ENCODE measurements at places on chromosomes 3 and 15.

- no peak for DNase-seq
These were observed 16.6 kb upstream of the MRPS22 start for GRCh38 chr3:139327231-139327630.

DNA sequence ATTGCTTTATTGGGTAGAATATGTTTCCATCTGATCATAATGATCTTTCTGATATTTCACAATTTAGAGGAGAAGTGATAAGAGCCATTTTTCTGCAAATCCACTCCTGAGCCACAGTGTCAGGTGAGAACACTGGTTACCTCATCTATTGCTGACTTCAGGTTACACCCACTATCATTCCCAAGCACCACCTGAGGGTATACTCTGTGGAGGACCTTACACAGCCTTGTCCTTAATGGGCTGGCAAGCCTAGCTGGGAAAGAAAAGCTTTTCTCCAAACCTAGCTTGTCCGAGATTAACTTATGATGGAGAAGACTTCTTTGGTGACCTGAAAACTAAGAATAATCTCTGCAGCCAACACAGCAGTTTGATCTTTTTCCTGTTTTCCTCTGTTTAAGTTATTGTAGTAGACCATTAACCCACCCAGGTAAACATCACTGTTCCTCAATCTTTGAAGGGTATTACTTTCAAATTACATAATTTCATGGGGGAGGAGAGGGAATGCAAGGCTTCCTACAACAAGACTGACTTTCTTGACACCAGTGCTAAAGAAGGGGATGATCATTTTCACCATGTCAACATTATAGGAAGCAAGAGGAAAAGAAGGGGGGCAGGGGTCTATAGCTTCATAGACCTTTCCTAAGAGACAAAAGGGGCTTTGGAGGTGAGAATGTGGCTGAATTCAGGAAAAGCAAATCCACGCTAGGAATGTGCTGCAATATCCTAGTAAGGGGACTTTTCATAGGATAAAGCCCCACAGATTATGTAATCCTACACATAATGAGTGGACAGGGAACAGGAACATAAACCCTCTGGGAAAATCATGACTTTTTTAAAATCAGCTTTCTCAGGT, 1.7 kb downstream of the NCEH1 start:
- DNase-seq, result no peak

DNA sequence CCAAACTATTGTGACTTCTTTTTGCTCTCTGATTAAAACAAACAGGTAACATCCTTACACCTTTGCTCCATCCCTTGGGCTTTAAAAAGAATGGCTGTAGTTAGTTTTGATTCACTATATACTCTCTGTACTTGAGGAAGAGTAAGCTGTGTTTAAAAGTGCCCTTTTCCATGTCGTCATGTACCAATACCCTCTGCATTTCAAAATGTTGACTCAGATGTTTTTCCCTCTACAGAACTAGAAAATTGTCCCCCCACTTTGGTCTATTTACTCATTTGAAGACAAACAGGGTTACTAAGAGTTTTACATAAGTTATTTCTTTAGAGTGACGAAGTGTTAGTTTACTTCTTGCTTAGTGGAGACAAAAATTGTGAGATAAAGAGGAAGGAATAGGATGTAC, 62.7 kb downstream of the TASOR start:
- no peak for DNase-seq

- no peak for DNase-seq
These were observed 66.2 kb downstream of the NMNAT3 start for GRCh38 chr3:139611528-139611927.

DNA sequence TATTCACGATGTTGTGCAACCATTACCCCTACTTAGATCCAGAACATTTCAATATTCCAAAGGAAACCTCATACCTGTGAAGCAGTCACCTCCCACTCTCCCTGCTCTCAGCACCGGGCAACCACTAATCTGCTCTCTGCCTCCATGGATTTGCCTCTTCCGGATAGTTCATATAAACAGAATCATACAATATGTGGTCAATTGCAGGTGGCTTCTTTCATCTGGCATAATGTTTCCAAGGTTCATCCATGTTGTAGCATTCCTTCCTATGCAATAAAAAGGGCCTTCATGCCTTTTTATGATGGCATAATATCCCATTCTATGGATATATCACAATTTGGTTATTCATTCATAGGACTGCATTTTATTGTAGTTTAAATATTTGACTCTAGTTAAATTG, 23.9 kb downstream of the CA12 start:
- no peak for DNase-seq

DNA sequence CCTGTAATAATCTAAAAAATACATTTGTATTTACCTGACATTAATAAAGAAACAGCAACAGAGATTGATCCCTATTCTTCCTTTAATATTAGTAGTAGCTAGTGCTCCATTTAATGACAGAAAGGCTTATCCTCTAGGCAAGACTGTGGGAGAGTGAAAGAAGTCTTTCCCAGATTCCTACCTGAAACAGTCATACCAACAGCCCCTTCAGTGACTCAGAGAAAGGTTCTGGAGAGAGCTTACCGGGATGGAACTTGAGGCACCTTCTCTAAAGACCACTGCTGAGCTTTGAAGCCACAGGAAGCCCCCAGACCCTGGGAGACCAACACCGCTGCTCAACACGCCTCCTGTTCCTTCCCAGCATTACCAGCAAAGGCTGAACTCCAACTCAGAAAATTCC, 66.9 kb upstream of the FGF12 start:
- no peak for DNase-seq

GRCh38 chr3:55616803-55617202, 129.7 kb upstream of the WNT5A start:
- peak; percentile 64 for DNase-seq

- DNase-seq, result peak; percentile 39
These were observed 21.9 kb downstream of the GABRA5 start for GRCh38 chr15:26888761-26889160.

GRCh38 chr3:64141476-64141875, 83.8 kb downstream of the PRICKLE2 start:
- DNase-seq, result no peak

DNA sequence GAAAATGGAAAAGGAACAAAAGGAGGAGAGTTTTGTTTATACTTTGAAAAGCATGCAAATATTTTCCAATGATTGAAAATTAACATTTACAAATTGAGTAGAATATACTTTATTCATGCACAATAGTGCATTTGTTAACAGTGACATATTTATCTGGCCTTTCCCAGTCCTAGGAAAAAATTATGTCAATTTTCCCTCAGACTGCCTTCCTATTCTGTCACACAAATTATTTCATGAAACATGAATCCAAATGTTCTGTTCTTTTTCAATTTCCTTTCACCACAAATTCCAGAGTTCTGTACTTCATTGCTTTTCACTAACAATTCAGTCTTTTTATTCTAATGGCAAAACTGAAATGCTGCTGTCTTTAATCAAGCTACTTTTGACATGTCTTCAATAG, 945.1 kb downstream of the ROBO1 start:
- no peak for DNase-seq

DNA sequence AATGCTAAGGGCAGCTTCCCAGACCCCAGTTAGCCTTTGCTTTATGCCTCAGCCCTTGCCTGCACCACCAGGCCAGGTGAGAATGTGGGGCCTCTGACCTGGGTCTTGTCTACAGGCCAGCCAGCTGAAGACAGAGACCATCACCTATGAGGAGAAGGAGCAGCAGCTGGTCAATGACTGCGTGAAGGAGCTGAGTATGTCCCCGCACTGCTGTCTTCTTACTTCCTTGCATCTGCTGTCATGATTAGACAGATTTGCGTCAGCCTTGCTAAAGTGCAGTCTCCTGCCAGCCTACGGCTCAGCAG, 74.6 kb downstream of the CCK start:
- no peak for DNase-seq

GRCh38 chr3:134354612-134355251, 19.5 kb downstream of the AMOTL2 start:
- DNase-seq, result peak; percentile 79

GRCh38 chr3:127233371-127233770, 40.4 kb downstream of the PRR23E start:
- DNase-seq, result peak; percentile 79

- no peak for DNase-seq
These were observed 2.7 kb upstream of the C2CD4A start for GRCh38 chr15:62063825-62064635.

GRCh38 chr3:111723293-111724215, 128.4 kb upstream of the ZBED2 start:
- DNase-seq, result no peak

DNA sequence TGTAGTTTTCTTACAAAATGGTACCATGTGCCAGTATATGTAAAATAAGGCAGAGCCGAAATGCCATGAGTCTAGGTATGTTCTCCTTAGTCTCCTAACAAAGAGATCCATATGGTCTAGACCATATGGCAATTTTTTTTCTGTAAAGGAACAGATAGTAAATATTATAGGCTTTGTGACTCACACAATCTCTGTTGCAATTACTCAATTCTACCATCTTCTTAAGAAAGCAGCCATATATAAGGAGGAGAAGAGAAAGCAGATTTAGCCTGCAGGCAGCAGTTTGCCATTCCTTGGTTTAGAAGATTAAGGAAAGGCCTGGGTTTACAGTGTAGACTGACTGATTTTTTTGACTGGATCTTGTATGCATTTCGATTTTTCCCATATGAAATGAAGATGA, 16.3 kb upstream of the BBX start:
- DNase-seq, result no peak

DNA sequence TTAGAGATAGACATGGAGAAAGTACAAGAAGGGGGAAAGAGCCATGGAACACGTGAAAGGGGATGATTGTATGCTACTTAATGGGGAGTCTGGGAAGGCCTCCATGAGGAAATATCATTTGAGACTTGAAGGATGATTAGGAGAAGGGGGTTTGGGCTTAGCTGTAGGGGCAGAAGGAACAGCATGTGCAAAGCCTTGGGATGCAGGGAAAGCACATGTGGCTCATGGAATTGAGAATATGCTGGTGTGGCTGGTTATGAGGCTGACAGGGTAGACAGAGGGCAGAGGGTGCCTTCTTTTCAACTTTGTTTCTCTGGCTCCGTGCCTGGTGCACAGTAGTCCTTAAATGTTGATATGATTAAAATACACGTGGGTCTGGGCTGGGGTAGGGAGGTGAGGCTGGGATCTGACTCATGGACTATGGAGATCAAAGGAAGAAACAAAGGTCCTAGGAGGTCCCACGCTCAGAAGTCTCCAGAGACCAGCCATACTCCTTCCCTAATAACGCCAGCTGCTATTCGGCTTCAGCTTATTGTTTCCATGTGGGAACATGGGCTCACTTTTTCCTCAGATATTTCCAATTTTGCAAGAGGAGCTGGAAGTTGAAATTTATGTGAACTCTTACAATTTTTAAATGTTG, 1.1 kb downstream of the GTF2E1 start:
- DNase-seq, result no peak

DNA sequence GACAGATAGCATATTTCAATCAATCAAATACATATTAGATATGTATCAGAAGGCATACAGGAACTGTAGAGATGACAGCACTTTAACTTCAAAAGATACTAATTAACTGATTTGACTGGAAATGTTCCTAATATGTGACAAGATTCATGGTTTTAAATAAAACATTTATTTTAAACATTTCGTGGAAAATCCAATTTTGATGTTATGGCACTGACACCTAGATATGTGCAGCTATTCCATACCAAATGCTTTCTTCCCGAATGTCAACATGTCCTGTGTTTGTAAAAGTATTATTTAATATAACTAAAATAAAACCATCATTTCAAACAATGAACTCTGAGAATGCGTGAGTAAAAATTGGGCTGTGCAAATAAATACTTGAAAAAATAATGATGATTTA, 1209.3 kb downstream of the NSUN3 start:
- DNase-seq, result no peak

DNA sequence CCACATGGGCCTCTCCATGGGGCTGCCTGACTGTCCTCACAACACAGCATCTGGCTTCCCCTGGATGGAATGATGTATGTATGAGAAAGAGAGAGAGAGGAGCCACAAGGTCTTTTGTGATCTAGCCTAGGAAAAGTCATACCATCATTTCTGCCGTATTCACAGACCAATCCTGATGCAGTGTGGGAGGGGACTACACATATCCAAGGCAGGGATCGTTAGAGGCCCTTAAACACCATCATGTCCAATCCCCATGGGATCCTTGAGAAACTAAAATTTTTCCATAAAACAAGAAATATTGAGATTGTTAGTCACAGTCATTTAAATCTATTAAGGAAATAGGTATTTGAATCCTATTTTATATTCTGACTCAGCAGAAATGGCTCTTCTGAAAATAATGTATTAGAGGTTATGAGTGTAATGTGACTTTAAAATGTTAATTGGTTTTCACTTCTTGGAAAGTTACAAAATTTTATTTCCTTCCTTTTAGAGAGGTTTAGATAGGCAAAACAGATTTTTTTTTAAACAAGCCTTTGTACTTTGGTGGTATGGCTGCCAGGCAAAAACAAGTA, 65.1 kb upstream of the TSC22D2 start:
- no peak for DNase-seq

- DNase-seq, result no peak
These were observed 320.1 kb upstream of the WNT5A start for GRCh38 chr3:55807210-55807609.

DNA sequence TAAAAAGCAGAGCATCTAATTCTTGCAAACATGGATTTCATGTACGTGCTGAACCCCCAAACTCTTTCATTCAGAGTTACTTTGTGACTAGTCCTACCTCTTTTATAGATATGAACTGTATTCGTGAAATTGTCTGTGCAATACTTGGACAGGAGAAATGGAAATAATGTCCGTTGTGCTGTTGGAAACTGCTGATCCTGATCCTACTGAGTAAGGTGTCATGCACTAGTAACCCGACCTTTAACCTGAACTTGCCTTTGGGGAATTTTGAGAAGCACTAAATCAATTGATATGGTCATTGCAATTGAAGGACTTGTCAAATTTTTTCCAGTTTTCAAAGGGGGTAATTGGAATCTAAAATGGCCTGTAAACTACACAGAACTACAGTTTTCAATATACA, 856.4 kb downstream of the ROBO1 start:
- no peak for DNase-seq

- DNase-seq, result peak; percentile 99
These were observed 23.6 kb downstream of the RHCG start for GRCh38 chr15:89472785-89473256.

DNA sequence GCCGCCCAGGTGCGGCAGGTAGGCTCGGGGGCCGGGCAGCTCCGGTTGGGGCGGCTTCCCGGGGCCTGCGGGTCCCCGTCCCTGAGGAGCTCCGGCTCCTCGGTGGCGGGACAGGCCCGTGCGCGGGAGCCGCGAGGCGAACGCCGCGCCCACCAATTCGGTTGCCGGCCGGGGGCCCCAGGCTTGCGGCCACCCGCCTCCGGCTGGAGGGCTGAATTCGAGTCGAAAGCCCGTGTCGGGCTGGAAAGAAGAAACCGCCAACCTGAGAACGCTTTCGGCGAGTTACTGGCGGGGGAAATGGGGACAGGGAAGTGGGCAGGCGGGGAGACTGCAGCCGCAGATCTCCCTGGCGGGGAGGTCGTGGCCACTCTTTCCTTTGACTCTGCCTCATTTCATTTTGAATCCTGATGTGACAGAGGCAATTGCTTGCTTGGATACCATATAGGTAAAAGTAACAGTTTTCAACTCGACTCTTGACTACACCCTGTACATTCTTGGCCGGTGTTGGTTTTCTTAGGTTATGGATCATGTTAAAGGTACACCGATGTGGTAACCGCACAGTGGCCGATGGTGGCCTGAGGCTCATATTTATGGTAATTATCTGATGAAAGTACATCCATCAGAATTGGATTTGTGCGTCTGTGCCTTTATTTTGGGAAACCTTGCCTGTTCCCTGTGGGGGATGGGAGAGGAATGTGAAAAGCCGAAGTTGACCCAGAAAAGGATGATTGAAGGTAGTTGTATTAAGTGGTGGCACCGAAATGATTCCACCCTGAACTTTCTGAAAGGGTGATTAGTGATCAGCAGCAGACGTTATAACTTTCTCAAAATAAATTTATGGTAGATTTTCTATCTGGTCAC, 1.7 kb downstream of the B3GNT5 start:
- DNase-seq, result peak; percentile 80

Measured in endodermal cell (in vitro differentiated cells).